ENCODE measurements at places on chromosomes 13 and 19.

- DNase-seq, result no peak
Observed at GRCh38 chr13:49165798-49166752, 54.1 kb upstream of the MLNR start.

- DNase-seq, result no peak
Observed at GRCh38 chr19:35861640-35862160, 5.0 kb downstream of the KIRREL2 start.

GRCh38 chr19:4088975-4089374 lies 22.3 kb upstream of the ZBTB7A start:
- no peak for DNase-seq

DNA sequence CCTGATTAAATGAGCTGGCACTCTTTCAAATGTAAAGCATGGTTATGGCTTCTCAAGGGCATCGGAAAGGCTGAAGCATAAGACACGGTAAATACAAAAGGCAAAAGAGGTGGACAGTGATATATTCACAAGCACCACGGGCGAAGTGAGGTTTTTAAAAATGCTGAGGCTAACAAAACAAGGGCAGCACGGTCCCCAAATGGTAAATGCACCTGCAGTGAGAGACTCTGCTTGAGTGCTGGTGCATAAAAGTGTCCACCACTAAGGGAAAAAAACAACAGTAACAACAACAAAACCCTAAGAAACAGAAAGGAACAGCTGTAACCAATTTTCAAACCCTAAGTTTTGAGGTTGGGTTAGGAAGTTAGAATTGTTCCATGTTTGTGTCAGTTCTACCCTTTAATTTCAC lies 234.9 kb downstream of the PCDH9 start:
- no peak for DNase-seq

- no peak for DNase-seq
Observed at GRCh38 chr19:13604902-13605586, 98.8 kb upstream of the CACNA1A start.

GRCh38 chr19:29882719-29883105 lies 59.3 kb upstream of the URI1 start:
- no peak for DNase-seq

DNA sequence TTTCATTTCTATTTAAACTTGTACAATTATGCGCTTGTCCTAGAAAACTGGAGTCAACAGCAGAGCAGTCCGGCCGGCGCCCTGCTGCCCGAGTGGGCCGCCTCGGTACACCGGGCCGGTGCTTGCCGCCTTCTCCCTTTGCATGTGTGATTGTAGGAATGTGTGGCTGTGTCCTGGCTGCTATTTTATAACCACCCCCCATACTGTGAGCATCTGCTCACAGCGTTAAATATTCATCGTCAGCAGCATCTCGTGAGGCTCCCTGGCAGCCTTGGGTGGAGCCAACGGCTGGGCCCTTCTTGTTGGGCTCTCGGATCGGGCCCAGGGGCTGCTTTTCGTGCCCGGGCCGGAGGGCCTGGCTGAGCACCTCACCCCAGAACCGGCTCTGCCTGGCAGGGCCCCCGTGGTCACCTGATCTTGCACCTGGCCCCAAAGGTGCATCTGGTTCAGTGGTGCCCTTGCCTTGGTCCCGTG lies 10.6 kb downstream of the PIAS4 start:
- no peak for DNase-seq

DNA sequence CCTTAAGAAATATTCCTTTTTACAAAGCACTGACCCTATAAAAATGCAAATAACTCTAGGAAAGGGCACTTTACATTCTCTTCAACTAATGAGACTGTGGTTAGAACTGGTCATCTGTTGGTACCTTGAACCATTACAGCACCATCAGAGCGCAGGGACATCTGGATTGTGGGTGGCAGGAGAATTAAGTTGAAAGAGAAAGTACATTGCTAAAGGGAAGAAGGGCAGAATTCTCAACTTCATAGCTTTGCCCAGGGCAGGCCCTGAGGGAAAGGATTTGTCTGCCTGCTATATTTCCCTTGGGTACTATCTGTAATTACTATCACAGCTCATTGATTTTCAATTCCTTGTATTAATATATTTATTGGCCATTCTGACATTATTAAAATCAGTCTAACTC lies 196.8 kb downstream of the KLF12 start:
- no peak for DNase-seq

- no peak for DNase-seq
Observed at GRCh38 chr13:46332772-46333171, 54.3 kb downstream of the RUBCNL start.

DNA sequence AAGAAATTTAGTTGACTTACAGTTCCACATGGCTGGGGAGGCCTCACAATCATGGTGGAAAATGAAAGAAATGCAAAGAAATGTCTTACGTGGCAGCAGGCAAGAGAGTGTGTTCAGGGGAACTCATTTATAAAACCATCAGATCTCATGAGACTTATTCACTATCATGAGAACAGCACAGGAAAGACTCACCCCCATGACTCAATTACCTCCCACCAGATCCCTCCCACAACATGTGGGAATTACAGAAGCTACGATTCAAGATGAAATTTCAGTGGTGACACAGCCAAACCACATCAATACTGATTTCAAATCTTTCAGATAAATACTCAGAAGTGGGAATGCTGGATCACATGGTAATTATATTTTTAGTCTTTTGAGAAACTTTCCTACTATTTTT lies 1357.9 kb downstream of the SLITRK5 start:
- DNase-seq, result no peak

DNA sequence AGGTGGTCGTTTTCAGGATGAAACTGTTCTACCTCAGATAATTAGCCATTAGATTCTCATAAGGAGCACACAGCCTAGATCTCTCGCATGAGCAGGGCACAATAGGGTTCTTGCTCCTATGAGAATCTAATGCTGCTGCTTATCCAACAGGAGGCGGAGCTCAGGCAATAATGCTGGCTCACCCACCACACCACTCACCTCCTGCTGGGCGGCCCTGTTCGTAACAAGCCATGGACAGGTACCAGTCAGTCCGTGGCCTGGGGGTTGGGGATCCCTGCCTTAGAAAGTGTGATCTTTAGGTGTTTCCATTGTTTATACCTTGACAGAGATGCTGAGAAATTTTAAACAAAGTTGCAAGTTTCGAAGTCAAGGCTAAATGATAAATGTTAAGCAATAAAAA lies 344.6 kb upstream of the HTR2A start:
- DNase-seq, result no peak

DNA sequence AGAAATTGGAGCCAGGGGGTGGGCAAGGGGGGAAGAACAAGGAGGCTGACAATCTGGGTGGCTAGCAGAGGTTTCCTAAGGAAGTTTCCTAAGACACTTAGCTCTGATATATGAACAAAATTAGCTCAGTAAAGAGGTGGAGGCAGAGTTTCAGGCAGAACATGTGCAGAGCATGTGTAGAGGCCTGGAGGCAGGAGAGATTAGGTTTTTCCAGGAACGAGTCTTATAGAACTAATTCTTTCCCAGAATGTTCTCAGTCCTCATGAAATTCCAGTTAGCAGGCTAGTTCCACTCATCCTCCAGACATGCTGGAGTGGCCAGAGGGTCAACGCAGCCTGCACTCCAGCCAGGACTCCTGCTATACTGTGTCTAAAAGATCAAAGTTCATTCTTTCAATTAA lies 184.7 kb downstream of the LACC1 start:
- DNase-seq, result no peak

DNA sequence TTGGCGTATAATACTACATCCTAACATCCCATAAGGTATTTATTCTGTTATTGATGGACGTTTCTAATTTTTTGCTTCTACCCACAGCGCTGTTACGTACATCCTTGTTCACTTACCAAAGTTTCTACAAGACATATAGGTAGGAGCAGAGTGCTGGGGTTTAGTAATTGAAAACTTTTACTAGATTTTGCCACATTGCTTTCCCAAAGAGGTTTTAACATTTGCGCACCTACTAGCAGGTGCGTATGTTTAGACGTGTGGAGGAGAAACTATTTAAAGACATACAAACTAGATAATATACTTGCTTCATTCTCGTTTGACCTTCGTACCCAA lies 559 bp upstream of the RPL21 start:
- DNase-seq, result no peak

DNA sequence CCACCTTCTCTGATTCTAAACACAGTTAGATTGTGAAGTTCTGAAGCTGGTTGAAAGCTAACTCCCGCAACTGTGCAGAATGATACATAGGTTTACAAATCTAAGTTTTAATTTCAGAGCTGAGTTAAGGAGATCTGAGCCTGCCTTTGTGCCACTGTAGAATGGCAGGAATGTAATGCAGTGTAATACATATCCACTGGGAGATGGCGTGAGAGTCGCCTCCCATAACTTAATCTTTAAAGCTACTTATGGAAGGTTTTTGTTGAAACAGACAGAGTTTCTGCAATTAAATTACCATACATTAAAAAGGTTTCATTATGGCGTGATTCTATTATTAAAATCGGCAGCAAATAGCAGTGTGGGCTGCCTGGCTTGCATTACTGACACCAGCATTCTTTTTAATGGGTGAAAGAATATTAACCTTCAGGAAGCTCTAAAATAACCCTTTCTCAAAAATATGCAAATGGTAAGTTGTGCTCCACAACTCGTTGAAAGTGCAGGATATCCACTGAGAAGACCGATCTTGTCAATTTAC lies 257.4 kb downstream of the OLFM4 start:
- no peak for DNase-seq

GRCh38 chr19:31139871-31140505 lies 209.2 kb downstream of the TSHZ3 start:
- no peak for DNase-seq

- DNase-seq, result no peak
Observed at GRCh38 chr13:65595916-65596315, 1634.2 kb downstream of the PCDH9 start.

DNA sequence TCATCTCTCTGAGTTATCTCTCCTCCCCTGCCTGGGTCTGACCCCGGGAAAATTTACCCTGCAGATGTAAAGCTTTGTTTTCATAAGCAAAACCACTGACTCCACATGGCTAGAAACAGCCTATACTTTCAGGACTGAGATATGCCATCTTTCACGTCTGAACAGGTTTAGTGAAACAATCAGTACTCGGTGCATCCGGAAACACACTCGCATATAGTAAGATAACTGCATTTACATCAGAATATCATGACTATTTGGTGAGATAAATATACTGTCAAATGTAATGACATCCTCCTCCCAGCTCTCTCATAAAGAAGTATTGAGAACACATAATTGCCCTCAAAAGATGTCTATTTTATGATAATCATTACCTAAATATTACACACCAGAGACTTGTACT lies 172.8 kb downstream of the EFNB2 start:
- no peak for DNase-seq

DNA sequence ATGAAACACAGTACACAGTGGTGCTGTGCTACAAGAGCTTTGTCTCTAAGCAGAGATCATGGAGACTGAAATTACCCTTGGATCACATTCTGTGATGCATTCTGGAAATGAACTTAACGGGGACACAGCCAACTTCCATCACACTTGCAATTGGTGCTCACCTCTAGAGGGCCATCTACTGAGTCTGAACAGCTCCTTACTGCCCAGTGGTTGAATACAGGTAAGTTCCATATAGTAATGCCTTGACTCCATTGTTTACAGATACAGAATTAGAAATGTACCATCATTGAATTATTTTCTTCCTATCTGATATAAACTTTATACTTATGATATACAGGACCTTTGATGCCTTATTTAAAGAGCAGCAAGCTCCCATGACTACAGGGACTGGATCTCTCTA lies 686.4 kb downstream of the PCDH9 start:
- no peak for DNase-seq

- DNase-seq, result no peak
Observed at GRCh38 chr13:38844581-38844980, 146.1 kb downstream of the STOML3 start.

- no peak for DNase-seq
Observed at GRCh38 chr13:49607761-49608160, 20.5 kb upstream of the ARL11 start.

DNA sequence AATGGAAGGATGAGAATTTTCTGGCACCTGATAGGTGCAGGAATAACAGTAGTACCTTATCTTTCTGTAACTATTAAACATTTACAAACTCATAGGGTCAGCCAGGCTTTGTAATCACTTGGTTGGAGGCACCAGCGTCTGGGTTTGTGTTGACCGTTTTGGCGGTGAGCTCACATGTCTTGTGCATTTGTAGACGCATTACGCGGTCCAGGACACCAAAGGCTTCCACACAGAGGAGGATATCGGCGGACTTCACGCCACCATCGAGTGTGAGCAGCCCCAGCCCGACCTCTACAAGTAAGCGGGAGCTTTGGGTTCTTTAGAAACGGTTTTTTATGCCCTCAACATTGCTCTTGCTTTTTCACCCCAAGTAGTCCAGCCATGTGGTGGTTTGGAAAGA lies 129.3 kb downstream of the ATP11A start:
- DNase-seq, result no peak

GRCh38 chr13:113742445-113743120 lies 16.4 kb upstream of the TMEM255B start:
- DNase-seq, result no peak

- peak; percentile 34 for DNase-seq
Observed at GRCh38 chr19:47447470-47448359, 24.0 kb downstream of the SLC8A2 start.

GRCh38 chr13:100565286-100565685 lies 23.3 kb downstream of the GGACT start:
- no peak for DNase-seq

GRCh38 chr13:97390941-97391600 lies 42.9 kb upstream of the RAP2A start:
- no peak for DNase-seq

GRCh38 chr13:101307181-101307701 lies 109.1 kb downstream of the NALCN start:
- no peak for DNase-seq

DNA sequence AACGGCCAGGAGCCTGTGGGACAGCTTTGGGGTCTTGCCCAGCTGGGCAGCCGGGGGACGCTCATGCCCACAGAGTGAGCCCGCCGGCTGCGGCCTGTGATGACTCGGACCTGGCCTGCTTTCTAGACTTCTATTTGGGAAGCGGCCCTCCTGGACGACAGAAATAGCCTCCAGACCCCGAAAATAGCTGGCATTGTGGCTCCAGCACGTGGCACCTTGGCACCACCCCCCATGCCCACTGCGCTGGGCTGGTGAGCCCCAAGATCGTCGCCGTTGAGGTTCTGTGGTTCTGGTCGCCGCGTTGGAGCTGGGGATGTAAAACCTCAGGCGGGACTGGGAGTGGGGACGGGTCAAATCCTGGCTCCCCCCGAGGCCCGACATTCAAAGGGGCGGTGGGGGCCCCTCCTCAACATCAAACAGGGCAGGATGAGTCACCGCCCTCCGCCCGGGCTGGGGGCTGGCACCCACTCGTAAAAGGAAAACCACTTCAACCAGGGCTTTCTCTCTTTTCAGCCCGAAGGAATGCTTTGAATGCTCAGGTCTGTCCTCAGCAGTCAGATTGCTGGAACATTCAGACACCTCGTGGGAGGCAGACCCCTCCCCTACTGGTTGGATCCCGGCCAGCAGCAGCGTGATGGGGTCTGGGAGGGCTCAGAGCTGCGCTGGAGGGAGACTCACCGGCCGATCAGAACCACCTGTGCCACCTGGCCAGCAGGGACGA lies 42.1 kb downstream of the GADD45B start:
- DNase-seq, result no peak

- DNase-seq, result no peak
Observed at GRCh38 chr13:48110931-48111721, 16.2 kb upstream of the MED4 start.
